Stimulated activated CD4-positive, alpha-beta T cell treated with anti-CD3 and anti-CD28 coated beads, TNF-alpha, amount 100 ng/mL, for 48 hours (primary cell): ENCODE measurements at places on chromosomes 7 and 10.
A peak's percentile ranks its signal among the peaks of the same experiment; 100 is the strongest.

DNA sequence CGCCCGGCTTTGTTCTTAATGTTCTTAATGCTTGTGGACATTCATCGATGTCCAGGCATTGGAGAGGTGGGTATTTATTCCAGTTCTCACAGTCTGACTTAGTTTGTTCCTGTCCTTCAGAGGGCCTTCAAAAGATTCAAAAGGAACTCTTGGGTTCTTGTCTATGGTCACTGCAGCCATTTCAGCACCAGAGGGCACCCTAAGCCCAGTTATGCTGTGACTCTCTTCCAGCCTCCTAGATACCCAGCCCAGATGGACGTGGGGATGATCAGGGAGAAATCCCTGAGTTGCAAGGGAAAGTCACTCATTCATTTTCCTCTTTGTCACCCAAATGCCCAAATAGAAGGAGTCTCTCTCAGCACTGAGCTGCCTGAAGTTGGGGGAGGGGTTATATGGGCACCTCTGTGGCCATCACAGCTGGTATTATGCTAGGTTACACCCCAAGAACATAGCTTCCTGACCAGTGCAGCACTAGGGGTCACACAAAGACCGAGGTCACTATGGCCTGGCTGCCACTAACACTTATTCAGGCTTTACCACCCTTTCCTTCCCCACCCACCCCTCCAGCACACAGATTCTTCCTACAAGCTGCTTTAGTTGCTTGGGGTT, 26.5 kb upstream of the CCDC126 start:
- peak; percentile 46 for DNase-seq

- DNase-seq: no peak
Measured at GRCh38 chr10:9294865-9295264, 1240.4 kb downstream of the GATA3 start.

- no peak for DNase-seq
Measured at GRCh38 chr7:79217468-79217867, 236.0 kb downstream of the MAGI2 start.

GRCh38 chr7:119010635-119011034, 786.1 kb downstream of the ANKRD7 start:
- no peak for DNase-seq

DNA sequence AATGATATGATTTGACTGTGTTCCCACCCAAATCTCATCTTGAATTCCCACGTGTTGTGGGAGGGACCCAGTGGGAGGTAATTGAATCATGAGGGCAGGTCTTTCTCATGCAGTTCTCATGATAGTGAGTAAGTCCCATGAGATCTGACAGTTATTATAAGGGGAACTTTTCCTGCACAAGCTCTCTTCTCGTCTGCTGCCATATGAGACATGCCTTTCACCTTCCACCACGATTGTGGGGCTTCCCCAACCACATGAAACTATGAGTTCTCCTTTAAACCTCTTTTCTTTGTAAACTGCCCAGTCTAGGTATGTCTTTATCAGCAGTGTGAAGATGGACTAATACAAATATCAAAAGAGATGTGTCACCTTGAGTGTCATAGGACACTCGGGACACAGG, 502.7 kb upstream of the PODXL start:
- DNase-seq: no peak

DNA sequence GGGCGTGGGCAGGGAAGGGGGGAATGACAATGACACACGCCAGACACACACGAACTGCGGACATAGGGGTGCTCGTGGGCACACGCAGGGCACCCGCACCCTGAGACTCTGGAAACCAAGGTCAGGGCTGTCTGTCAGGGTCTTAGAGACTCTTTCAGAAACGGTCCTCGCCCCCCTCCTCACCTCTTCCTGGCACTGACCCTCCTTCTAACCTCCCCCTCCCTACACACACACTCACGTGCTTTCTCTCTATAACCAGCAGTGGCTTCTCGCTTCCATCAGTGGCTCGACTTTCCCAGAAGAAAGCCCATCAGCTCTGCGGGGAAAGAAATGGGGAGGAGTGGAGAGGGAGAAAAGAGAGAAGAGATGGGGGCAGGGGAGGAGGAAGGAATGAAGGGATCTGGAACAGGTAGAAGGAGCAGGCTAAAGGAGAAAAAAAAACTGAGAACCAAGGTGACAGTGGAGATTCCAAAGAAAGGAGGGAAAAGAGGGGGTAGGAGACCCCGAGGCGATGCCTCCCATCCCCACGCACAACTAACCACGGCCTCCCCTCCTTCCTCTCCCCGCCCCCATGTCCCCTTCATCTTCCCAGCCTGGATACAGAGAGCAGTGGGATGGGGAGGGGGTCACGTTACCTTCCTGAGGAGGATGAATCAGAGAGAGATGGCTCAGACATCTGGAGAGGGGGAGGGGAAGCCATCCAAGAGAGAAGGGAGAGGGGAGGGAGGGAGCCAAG, 1.7 kb upstream of the VGF start:
- no peak for DNase-seq

- no peak for DNase-seq
Measured at GRCh38 chr7:94351703-94352102, 43.0 kb upstream of the COL1A2 start.

DNA sequence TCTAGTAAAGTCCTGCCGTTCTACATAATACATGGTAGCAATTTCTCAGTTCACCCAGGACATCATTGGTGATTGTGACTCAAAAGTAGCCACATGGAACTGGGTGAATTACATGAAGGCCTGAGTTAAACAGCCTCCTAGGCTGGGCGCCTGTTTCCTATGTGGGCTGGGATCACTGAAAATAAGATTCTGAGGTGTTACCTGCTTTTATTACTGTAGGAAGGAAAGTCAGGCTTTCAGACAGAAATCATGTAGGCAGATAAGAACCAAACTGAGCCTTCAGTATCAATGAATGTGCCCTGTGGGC, 160.4 kb downstream of the CAMK1D start:
- no peak for DNase-seq

DNA sequence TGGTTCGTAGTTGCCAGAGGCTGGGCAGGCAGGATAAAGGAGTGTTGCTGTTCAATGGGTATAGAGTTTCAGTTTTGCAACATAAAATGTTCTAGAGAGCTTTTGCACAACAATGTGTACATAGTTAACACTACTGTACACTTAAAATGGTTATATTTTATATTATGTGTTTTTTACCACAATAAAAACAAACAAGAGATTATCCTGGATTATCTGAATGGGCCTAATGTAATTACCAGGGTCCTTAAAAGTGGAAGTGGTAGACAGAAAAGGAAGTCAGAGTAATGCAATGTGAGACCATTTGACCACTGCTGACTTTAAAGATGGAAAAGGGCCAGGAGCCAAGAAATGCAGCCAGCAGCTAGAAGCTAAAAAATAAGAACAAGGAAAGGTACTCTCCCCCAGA, 159.7 kb downstream of the SGMS1 start:
- no peak for DNase-seq

- no peak for DNase-seq
Measured at GRCh38 chr10:113732160-113732881, 19.2 kb upstream of the PLEKHS1 start.

GRCh38 chr10:31320550-31321211, 1.7 kb downstream of the ZEB1 start:
- DNase-seq: peak; percentile 4

GRCh38 chr10:22086730-22087401, 83.3 kb upstream of the DNAJC1 start:
- DNase-seq: no peak

DNA sequence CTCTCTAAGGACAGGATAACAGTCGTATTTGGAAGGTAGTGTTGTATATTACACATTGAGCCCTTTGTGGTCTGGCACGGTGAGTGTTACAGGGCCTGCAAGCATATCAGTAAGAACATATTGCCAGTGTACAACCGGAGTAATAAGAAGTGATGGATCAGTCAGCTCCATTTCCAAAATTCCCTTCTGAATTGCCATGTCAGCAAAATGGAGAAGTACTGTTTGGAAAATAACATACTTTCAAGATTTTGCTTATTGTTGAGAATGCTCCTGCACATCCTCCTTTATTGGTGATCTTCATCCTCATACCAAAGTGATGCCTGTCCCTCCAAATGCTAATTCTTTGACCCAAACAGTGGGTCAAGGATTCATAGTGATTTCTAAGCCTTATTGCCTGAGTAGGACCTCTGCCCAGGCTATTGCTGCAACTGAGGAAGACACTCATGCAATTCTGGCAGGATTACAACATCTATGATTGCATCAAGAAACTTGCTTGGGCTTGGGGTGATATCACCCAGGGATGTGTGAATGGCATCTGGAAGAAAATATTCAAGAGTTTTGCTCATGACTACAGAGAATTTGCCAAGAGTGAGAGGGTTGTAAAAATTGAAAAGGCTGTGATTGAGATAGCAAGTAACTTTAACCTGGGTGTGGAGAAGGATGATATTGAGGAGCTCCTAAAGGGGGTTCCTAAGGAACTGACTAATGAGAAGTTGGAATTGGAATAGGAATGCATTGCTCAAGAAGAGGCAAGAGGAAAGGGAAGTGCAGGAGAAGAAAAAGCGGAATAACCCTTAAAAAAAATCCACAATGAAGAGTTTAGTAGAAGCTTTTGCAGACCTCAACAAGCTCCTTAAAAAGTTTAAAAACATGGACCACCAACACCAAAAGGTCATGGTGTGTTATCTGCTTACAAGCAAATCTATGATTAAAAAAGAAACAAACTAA, 452.2 kb upstream of the SORCS1 start:
- DNase-seq: no peak

GRCh38 chr10:31697271-31698180, 231.1 kb downstream of the ARHGAP12 start:
- DNase-seq: no peak

GRCh38 chr7:158270106-158270775, 317.4 kb downstream of the PTPRN2 start:
- DNase-seq: no peak

DNA sequence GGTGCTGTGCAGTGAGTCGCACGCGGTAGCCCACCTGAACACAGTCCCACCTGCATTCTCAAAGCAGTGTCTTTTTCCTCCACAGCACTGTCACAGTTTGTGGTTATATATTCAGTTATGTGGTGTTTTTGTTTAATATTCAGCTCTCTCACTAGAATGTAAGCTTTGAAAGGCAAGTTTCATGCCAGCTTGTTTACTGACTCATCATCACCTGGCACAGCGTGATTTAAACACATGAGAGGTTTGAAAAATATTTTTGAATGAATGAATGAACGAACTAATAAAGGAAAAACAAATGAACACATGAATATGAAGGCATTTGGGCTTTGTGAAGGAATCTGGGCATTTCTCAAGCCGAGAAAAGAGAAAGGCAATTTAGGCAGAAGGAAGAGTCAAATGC, 51.9 kb upstream of the TM9SF3 start:
- DNase-seq: no peak

DNA sequence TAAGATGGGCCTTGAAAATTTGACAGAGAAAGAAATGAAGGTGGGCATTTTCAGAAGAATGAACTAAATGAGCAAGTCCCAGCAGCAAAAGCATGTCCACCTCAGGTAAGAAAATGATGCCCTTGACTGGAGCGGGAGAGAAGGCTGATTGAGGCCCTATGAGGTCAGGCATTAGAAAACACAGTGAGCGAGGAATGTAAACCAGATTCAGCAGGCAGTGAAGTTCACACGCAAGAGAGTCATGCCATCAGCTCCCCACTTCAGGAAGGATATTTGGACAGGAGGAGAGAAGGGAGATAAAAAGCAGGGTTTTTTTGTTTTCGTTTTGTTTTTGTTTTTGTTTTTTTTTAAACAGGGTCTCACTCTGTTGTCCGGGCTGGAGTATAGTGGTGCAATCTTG, 166.4 kb downstream of the PPP1R17 start:
- DNase-seq: no peak
